ENCODE measurements at places on chromosomes 1 and 21.

- DNase-seq, result no peak
Measured at GRCh38 chr1:237875291-237875690, 15.4 kb downstream of the ZP4 start.

DNA sequence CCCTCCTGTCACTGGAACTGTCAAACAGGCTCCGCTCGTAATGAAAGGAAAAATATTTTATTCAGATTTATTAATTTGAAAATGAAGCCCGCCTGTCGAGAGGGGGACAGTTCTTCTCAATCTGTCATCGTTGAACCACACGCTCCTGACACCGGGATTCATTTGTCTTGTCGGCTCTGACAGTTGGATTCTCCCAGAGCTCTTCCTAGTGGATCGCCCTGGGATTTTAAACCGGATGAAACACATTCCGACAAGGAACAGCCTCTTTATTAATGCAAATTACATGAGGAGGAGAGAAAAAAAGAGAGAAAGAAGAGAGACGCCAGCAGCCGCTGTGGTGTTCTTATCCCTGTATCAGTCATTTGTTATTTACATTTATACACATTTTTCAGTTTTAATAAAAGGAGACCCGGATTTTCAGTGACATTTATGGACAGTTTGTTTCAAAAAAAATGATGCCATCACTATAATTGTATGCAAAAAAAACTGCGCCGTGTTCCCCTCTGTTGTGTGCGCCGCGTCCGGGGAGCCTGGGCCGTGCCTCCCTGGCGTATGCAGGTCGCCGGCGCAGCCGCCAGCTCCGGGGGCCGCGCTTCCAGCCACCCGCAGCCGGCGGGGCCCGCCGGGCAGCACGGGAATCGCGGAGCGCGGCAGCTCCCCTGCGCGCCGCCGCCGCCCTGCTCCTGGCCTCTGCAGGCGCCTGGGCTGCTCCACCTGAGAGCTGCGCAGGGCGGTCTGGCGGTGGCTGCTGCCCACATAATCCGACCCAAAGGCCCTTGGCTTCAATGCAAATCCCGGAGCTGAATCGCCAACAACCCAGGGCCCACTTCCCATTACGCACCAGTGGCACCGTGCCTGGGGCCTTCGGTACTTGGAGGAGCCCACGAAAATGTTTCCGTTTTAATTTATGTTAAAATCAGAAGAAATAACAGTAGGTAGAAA, 237.9 kb upstream of the PBX1 start:
- no peak for DNase-seq

- no peak for DNase-seq
Measured at GRCh38 chr21:37445228-37445627, 78.7 kb downstream of the DYRK1A start.

GRCh38 chr1:24827379-24828135, 82.3 kb downstream of the CLIC4 start:
- no peak for DNase-seq

- no peak for DNase-seq
Measured at GRCh38 chr21:17925899-17926298, 106.7 kb upstream of the C21orf91 start.

DNA sequence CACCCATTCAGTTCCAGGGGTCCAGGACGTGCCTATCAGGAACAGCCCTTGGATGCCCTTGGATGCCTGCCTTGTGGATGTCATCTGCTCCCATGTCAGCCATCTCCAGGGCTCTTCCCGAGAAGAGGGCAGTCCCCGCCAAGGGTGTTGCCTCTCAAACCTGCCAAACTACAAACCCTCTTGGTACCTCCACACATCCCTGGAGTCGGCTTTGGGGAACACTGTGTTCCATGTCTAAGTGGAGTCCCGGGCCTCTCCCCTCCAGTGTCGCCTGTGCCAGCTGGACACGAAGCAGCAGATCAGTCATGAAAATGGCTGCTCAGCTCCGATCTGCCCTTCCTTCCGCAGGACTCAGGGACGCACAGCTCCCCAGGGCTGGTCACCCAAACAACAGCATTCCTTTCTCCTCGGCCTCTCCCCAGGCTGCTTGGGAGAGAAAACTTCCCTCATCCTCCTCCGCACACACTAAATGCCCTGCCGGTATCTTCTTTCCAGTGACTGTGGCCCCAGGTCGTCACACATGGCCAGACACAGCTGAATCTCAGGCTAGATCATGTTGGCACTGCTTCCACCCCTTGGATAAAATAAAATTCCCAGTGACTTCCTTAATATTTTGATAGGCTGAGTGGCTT, 53.4 kb downstream of the GALNT2 start:
- no peak for DNase-seq

DNA sequence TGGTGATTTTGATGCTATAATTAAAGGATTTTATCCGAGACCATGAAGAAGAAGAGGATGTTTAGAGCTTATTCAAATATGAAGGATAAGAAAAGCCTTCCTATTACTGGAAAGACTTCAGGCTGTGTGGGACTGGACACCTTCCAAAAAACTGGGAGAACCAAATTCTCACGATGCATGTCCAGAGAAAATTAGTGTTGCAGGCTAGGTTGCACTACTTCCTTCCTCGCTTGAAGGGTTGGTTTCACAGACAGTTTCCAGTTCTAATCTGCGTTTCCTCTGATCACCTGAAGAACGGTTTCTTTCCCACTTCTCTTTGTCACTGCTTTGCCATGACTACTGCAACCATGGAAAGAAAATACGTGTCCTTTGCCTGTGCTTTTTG, 2.0 kb downstream of the MTARC2 start:
- no peak for DNase-seq

DNA sequence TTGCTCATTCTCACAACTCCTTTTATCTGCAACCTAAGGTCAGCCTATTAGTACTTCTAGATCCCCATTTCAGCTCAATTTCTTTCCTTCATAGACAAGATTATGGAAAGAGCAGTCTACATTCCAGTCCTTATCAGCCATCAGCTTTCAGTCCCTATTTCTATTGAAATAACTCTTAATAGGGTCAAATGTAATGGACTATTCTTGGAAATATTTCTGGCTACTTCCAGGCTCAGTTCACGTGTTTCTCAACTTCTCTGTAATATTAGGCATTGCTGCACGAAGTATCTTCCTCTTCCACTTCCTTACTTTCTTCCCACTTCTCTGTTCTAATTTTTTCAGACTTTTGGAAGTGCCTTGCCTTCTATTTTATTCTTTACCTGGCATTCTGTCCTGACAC, 232.9 kb upstream of the USP25 start:
- no peak for DNase-seq

DNA sequence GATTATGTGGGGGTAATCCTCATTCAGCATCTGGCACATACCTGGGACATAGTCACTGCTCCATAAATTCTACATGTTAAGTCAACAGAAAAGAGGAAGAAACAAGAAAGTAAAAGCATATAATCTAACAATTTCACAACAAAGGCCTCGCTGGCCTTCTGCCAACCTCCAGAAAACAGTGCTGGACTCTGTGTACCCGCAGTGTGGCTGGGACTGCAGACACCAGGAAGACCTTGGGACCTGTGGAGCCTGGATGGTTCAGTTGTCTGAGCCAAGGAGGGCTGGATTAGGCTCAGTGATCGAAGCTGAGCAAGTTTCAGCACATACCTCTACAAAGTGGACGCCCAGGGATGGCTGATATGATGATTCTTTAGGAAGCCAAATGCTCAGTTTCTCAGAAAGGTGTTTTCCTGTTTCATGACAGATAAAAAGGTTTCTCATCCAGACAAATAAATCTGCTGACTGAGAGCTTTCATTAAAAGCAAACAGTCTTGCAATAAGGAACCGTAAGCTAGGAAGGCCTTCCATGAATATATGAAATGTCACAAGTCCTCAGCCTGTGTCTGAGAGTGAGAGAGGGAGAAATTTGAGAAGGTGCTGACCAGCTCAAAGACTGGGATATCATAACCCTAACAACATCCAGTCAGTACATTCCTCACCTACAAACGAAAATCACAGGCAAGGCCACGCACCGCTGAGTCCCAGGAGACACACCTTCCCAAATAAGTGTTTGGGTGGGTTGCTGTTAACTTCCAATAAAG, 48.4 kb downstream of the CAPZB start:
- DNase-seq, result no peak

DNA sequence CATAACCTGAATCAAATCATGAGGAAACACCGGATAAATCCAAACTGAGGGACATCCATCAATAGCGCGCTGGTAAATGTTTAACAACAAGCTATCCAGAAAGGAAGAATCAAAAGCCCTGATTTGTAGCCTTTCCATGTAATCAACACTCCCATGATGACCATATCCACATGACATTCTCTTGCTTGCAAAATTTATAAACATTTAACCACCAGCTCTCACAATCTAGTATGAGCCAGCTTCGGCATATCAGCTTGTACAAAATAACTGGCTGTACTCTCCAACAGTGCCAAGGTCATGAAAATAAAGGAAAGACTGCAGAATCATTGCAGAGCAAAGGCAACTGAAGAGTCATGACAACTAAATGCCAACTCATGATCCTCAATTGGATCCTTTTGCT, 15.7 kb downstream of the HSD11B1 start:
- DNase-seq, result no peak

DNA sequence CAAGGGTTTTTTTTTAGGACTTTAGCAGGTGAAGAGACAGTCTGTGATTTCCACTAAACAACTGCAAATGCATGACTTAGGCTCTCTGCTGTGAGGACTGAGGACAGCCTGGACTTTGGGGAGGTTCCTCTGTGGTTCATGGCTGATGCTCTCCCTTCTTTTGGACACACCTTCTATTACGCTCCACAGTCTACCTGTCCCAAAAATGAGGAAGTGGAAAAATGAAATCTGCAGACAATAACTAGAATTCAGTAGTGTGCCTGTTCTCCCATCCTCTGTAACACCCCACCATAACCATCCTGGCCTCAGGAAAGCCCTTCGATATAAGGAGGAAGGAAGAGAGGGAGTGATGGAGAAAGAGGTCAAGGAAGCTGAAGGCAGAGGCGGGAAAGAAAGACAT, 68.7 kb downstream of the NTPCR start:
- DNase-seq, result no peak

- no peak for DNase-seq
Measured at GRCh38 chr1:9437961-9438430, 101.3 kb upstream of the SLC25A33 start.

GRCh38 chr1:115828101-115829022, 12.6 kb downstream of the NHLH2 start:
- no peak for DNase-seq

GRCh38 chr1:53366901-53367502, 39.1 kb upstream of the LRP8 start:
- no peak for DNase-seq

DNA sequence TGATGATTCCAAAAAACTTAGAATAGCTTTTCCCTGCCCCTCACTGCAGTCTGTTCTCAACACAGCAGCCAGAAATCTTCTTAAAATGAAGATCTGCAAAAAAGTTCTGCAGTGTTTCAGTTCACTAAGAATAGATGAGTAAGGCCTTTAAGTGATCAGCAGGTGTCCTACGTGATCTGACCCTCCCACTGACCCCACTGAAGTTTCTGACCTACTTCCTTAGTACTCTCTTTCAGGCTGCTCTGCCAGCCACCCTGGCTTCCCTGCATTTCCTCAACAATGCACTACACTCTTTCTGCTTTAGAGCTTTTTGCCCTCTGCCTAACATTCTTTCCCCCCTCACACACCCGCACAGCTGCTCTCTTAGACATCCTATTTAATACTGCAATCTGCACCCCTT, 182.5 kb downstream of the AKT3 start:
- no peak for DNase-seq

- no peak for DNase-seq
Measured at GRCh38 chr1:147699686-147700041, 29.3 kb upstream of the ACP6 start.

GRCh38 chr21:32237021-32237420, 41.8 kb downstream of the MIS18A start:
- no peak for DNase-seq

DNA sequence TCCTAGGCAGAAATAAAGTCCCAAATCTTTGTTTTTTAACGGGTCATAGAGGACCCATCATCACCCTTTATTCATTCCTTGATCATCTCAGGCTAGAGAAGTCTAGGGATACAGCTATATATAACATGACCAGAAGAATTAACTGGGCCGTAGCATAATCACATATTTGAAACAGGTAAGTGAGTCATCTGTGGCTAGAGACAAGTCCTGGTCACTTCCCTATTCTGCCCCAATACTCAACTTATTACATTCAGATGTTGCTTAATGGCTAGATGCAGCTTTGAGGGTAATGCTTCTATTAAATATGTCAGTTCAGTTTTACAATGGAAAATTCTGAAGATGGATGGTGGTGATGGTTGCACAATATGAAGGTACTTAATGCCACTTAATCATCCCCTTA, 47.0 kb downstream of the EXO1 start:
- DNase-seq, result no peak

- peak; percentile 45 for DNase-seq
Measured at GRCh38 chr1:110210604-110211495, 736 bp downstream of the KCNC4 start.

DNA sequence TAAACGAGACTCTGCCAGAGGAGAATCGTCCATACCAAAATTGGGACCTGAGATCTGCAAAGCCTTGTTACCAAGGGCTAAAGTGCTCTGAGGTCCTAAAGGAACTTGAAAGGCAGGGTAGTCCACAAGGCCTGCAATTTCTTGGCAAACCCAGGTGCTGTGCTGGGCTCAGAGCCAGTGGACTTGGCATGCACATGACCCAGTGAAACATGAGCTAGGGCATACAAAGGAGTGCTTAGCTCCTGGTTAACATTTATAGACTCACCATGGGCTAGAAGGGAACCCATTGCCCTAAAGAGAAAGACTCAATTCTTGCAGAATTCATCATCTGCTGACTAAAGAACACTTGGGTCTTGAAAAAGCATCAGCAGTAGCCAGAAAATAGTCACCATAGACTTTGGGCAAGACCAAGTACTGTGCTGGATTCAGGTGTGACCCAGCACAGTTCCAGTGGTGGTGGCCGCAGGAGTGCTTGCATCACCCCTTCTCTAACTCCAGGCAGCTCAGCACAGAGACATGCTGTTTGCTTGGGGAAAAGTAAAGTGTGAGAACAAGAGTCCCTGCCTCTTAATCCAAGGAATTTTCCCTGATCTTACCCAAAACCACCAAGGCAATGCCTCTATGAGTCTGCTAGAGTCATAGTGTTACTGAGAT, 1069.4 kb upstream of the ADGRL2 start:
- DNase-seq, result no peak

- no peak for DNase-seq
Measured at GRCh38 chr1:11501906-11502485, 23.0 kb downstream of the DISP3 start.

DNA sequence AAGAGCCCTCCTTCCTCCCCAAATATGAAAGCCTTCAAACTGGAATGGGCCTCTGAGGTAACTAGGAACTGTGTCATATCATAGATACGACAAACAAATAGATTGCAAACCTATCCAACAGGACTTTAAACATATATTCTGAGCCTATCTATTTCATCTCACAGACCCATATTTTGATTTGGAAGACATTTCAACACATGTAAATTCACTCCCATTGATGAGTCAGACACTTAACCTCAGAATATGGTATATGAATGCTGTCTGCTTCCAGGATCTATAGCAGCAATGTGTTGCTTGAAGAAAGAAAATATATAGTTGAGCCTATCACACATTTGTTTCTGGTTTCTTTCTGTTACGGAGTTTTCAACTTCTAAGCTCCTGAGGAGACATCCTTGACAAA, 221.9 kb upstream of the SAMSN1 start:
- no peak for DNase-seq
